Ovary (tissue), 10 donors: ENCODE measurements at places on chromosomes 3 and 15. TPM values are rescaled to one million over a fixed set of nuclear protein-coding genes. Genes with fewer than 3 reads are reported as not detected.

Gene MYL3
- total RNA-seq, result 10.8 TPM

Gene AMIGO3
- total RNA-seq, result 0.34 TPM

Gene LRRC34
- 4.3 TPM for total RNA-seq

Gene ATP13A4
- total RNA-seq, result 0.43 TPM

Gene CILP
- total RNA-seq, result 1.5 TPM

Gene FRMD4B
- total RNA-seq, result 42.0 TPM

Gene CX3CR1
- total RNA-seq, result 0.66 TPM

Gene NOX5
- total RNA-seq, result 0.23 TPM

Gene FSIP1
- 1.0 TPM for total RNA-seq

Gene ZNF80
- total RNA-seq, result not detected

Gene PTPRG
- total RNA-seq, result 79.3 TPM

Gene CPLX3
- total RNA-seq, result not detected

Gene SERINC4
- total RNA-seq, result 0.18 TPM

Gene C15orf39
- 59.2 TPM for total RNA-seq

Gene CSPG4
- total RNA-seq, result 10.5 TPM

Gene FRMD5
- total RNA-seq, result 1.8 TPM

Gene GP5
- not detected for total RNA-seq

Gene WDR76
- total RNA-seq, result 2.4 TPM

Gene DGKG
- total RNA-seq, result 4.3 TPM

Gene SNURF
- total RNA-seq, result 9.2 TPM

Gene CASR
- 2.6 TPM for total RNA-seq

Gene GADL1
- 0.24 TPM for total RNA-seq

Gene GCSAM
- total RNA-seq, result 0.11 TPM

Gene MAN2A2
- 52.3 TPM for total RNA-seq

Gene ANKRD34C
- not detected for total RNA-seq

Gene GOLGA8Q
- total RNA-seq, result 1.3 TPM

Gene DUOXA2
- not detected for total RNA-seq

Gene ATP8B4
- total RNA-seq, result 11.7 TPM

Gene PARP15
- total RNA-seq, result 0.33 TPM

Gene CPA3
- total RNA-seq, result 4.1 TPM

Gene PEAK1
- 31.9 TPM for total RNA-seq

Gene BSN
- total RNA-seq, result 3.5 TPM

Gene SAMD7
- not detected for total RNA-seq

Gene THAP10
- total RNA-seq, result 4.5 TPM

Gene SMCO1
- not detected for total RNA-seq

Gene GOLGA6L10
- total RNA-seq, result 3.3 TPM

Gene DPPA4
- total RNA-seq, result not detected

Gene MANF
- total RNA-seq, result 42.3 TPM

Gene ALPK3
- 1.0 TPM for total RNA-seq

Gene SH2D7
- total RNA-seq, result not detected

Gene CELF6
- 3.8 TPM for total RNA-seq

Gene NR2C2
- 42.4 TPM for total RNA-seq

Gene NR1I2
- total RNA-seq, result 0.23 TPM

Gene TGM5
- not detected for total RNA-seq
